ENCODE measurements at places on chromosomes 5 and 9. TPM values are rescaled to one million over a fixed set of nuclear protein-coding genes. Genes with fewer than 3 reads are reported as not detected.

GNA14 gene
- total RNA-seq: not detected

MYOT gene
- not detected for total RNA-seq

PCDHA2 gene
- not detected for total RNA-seq

BTNL3 gene
- total RNA-seq: not detected

RHOBTB3 gene
- 8.7 TPM for total RNA-seq

PTCD2 gene
- 12.4 TPM for total RNA-seq

WDR31 gene
- 1.4 TPM for total RNA-seq

SLC25A48 gene
- not detected for total RNA-seq

PPP1R2B gene
- total RNA-seq: not detected

CNTLN gene
- 5.7 TPM for total RNA-seq

SLCO6A1 gene
- total RNA-seq: not detected

SHROOM1 gene
- total RNA-seq: 8.3 TPM

MORN5 gene
- not detected for total RNA-seq

AFAP1L1 gene
- 9.5 TPM for total RNA-seq

PAPPA gene
- 26.2 TPM for total RNA-seq

Measured in A549 treated with GW870086 at 1 μM for 4 hours (cell line).